Pancreas (tissue), 10 donors: ENCODE measurements at places on chromosomes 7 and 10.
A peak's percentile ranks its signal among the peaks of the same experiment; 100 is the strongest.

GRCh38 chr7:37590824-37591223, 92.7 kb upstream of the GPR141 start:
- no peaks in the 10 kb centered on the region for H3K27me3 ChIP-seq
- no peak for DNase-seq
- H3K27ac ChIP-seq = no peak overlapping the region
- H3K36me3 ChIP-seq = no peaks in the 10 kb centered on the region
- H3K4me1 ChIP-seq = no peaks in the 10 kb centered on the region
- H3K4me3 ChIP-seq = no peak overlapping the region

DNA sequence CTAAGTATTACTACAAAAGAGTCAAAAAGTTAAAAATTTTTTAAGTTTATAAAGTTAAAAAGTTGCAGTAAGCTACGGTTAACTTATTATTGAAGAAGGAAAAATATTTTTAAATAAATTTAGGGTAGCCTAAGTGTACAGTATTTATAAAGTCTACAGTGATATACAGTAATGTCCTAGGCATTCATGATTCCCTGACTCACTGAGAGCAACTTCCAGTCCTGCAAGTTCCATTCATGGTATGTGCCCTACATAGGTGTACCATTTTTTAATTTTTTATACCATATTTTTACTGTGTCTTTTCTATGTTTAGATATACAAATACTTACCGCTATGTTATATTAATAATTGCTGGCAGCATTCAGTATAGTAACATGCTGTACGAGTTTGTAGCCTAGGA, 92.3 kb downstream of the CTNNA3 start:
- H3K27me3 ChIP-seq = no peaks in the 10 kb centered on the region
- H3K36me3 ChIP-seq = no peaks in the 10 kb centered on the region
- H3K4me3 ChIP-seq = no peak overlapping the region
- DNase-seq = no peak
- no peak overlapping the region for H3K27ac ChIP-seq
- H3K4me1 ChIP-seq = no peaks in the 10 kb centered on the region

DNA sequence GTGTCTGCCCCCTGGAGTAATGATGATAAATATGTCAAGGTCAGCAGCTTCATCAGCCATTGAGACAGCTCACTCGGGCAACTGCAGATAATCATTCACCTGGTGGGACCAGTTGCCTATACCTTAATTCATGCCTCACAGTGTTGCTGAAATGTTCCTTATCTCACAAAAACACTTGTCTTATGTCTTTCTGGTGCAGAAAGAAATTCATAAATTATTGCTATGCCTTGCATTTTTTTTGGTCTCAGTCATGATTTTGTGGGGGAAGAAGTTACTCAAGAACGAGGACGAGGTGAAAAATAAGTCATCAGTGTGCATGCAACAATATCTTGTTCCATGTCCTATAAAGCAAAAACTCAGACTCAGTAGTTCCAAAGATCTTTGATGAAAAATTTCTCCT, 16.0 kb downstream of the TRIL start:
- DNase-seq = no peak
- H3K27me3 ChIP-seq = no peaks in the 10 kb centered on the region
- no peak overlapping the region for H3K4me3 ChIP-seq
- H3K4me1 ChIP-seq = no peaks in the 10 kb centered on the region
- H3K27ac ChIP-seq = no peak overlapping the region

DNA sequence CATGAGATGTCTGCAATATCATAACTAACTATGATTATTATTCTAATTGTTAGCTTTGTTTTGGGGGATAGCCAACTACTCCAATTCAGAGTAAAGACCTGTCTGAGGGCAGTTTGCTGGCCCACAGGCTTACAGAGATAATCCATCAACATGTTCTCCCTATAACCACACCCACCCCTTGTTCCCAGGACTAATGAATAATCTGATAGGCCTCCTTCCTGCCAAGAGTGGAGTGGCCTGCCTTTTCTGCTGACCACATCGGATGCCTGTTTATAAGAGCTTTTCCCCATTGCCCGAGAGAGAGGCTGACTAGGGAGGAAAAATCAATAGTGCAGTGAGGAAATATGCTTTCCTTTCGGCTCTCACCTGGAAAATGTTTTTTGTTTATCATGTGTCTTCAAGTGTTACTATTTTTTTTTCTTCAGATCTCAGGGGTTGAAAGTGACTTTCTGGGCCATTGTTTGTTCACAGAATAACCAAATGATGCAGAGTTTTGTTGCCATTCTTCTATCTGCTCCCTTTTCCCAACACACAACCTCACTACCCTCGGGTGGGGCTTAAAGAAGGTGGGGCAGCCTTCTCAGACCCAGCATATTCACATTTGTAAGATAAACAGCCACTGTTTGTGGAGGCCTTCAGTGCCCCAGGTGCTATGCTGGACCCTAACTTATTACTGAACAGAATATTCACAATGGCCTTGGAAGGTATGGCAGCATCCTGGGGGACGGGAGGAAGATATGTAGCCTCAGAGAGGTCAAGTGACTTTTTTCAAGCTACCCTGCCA, 38.4 kb downstream of the PLPP4 start:
- no peak overlapping the region for H3K4me3 ChIP-seq
- no peaks in the 10 kb centered on the region for H3K36me3 ChIP-seq
- no peak for DNase-seq
- no peak overlapping the region for H3K27ac ChIP-seq

GRCh38 chr7:4783292-4783652, 7.8 kb downstream of the AP5Z1 start:
- no peak overlapping the region for H3K4me3 ChIP-seq
- no peaks in the 10 kb centered on the region for H3K4me1 ChIP-seq
- no peaks in the 10 kb centered on the region for H3K27me3 ChIP-seq
- no peak overlapping the region for H3K27ac ChIP-seq
- peaks cover 4% of the 10 kb centered on the region for H3K36me3 ChIP-seq
- no peak for DNase-seq

GRCh38 chr10:4334015-4334414, 492.0 kb upstream of the AKR1E2 start:
- no peak for DNase-seq
- no peak overlapping the region for H3K27ac ChIP-seq
- no peaks in the 10 kb centered on the region for H3K36me3 ChIP-seq
- H3K27me3 ChIP-seq = no peaks in the 10 kb centered on the region

DNA sequence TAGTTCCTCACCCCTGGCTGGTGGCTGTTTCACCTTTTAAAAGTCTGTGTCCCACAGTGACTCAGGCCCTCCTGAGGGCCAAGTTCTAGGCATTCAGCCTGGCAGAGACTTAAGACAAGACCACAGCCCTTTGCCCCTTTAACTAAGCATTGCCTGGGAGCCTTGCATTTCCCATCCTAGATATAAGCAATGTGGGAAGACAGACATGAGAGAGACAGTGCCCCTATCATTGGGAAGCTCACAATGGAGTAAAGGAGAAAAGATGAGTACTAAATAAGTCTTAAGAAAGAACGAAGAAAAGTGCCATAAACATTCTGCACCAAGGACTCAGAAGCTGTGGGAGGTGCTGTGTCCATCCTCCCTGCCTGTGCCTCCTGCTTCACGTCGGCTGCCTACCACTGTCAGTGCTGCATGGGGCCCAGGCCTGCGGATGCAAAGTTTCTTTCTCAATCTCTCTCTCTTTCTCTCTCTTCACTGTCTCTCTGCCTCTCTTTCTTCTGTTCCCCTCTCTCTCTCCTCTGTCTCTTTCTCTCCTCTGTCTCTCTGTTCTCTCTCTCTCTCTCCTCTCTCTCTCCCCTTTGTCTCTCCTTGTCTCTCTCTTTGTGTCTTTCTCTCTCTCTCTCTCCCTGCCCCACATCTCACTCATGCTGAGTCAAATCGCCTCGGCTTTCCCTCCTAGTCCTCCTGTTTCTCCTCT, 21.5 kb downstream of the GPRIN2 start:
- H3K4me3 ChIP-seq = no peak overlapping the region
- peak; percentile 55 for DNase-seq
- H3K27me3 ChIP-seq = no peaks in the 10 kb centered on the region
- H3K36me3 ChIP-seq = no peaks in the 10 kb centered on the region
- no peak overlapping the region for H3K27ac ChIP-seq
- H3K4me1 ChIP-seq = peaks cover 8% of the 10 kb centered on the region

GRCh38 chr7:82319674-82320118, 123.9 kb downstream of the CACNA2D1 start:
- no peak overlapping the region for H3K27ac ChIP-seq
- no peaks in the 10 kb centered on the region for H3K36me3 ChIP-seq
- peak; percentile 67 for DNase-seq
- H3K4me3 ChIP-seq = no peak overlapping the region
- H3K4me1 ChIP-seq = no peaks in the 10 kb centered on the region

- H3K27ac ChIP-seq = no peak overlapping the region
- no peak overlapping the region for H3K4me3 ChIP-seq
- no peaks in the 10 kb centered on the region for H3K4me1 ChIP-seq
Observed at GRCh38 chr7:138097064-138097741, 20.9 kb downstream of the AKR1D1 start.

GRCh38 chr10:77045085-77045484, 592.5 kb downstream of the KCNMA1 start:
- no peaks in the 10 kb centered on the region for H3K36me3 ChIP-seq
- DNase-seq = no peak
- H3K4me1 ChIP-seq = no peaks in the 10 kb centered on the region
- no peak overlapping the region for H3K27ac ChIP-seq

- no peaks in the 10 kb centered on the region for H3K27me3 ChIP-seq
- DNase-seq = no peak
- peak overlapping the region; percentile 84 for H3K4me3 ChIP-seq
Observed at GRCh38 chr10:116850058-116850611, 836 bp downstream of the ENO4 start.

GRCh38 chr7:129797214-129797789, 155.5 kb downstream of the UBE2H start:
- H3K4me1 ChIP-seq = no peaks in the 10 kb centered on the region
- DNase-seq = no peak
- H3K4me3 ChIP-seq = no peak overlapping the region
- H3K36me3 ChIP-seq = no peaks in the 10 kb centered on the region

- no peaks in the 10 kb centered on the region for H3K27me3 ChIP-seq
- H3K27ac ChIP-seq = peak overlapping the region; percentile 85
- peaks cover 19% of the 10 kb centered on the region for H3K4me1 ChIP-seq
- peak overlapping the region; percentile 40 for H3K4me3 ChIP-seq
- no peaks in the 10 kb centered on the region for H3K36me3 ChIP-seq
Observed at GRCh38 chr7:51316262-51316665, 345 bp downstream of the COBL start.

- no peaks in the 10 kb centered on the region for H3K36me3 ChIP-seq
- no peaks in the 10 kb centered on the region for H3K27me3 ChIP-seq
- no peak for DNase-seq
- no peak overlapping the region for H3K4me3 ChIP-seq
Observed at GRCh38 chr7:132171130-132171576, 405.1 kb downstream of the PLXNA4 start.

DNA sequence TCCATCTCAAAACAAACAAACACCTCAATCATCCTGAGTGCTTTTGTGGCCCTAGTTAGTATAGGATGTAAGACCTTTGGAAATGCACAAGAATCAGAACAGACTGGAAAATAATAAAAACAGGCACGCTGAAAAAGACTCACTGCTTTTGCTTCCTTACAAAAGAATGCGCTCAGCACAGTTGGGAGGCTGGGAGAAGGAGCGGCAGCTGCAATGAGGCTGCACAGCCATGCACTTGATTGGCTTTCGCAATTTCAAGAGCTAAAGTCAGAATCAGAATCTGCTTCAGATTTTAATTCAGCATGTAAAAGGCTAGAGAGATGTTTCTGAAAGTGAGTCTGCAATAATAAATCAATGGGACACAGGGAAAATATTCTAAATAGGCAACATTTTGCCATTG, 97.2 kb downstream of the FRMD4A start:
- no peaks in the 10 kb centered on the region for H3K27me3 ChIP-seq
- no peaks in the 10 kb centered on the region for H3K4me1 ChIP-seq
- no peak overlapping the region for H3K4me3 ChIP-seq
- no peak overlapping the region for H3K27ac ChIP-seq

- H3K4me1 ChIP-seq = no peaks in the 10 kb centered on the region
- no peaks in the 10 kb centered on the region for H3K36me3 ChIP-seq
- H3K27me3 ChIP-seq = peaks cover 3% of the 10 kb centered on the region
- no peak overlapping the region for H3K27ac ChIP-seq
Observed at GRCh38 chr7:148621563-148621962, 31.0 kb downstream of the C7orf33 start.

- H3K36me3 ChIP-seq = peaks cover 5% of the 10 kb centered on the region
- peak; percentile 50 for DNase-seq
- peak within 1 kb of the TSS; percentile 53 for H3K4me3 ChIP-seq
- peak within 1 kb of the TSS; percentile 17 for H3K27ac ChIP-seq
Observed at GRCh38 chr10:103451831-103452505, at the start of gene CALHM2. Gene CALHM2, minus strand, starts transcription at chr10:103452370. Its CDS starts 2,429 bp downstream, at chr10:103449941.

- no peaks in the 10 kb centered on the region for H3K27me3 ChIP-seq
- no peak overlapping the region for H3K4me3 ChIP-seq
- no peaks in the 10 kb centered on the region for H3K36me3 ChIP-seq
- H3K27ac ChIP-seq = no peak overlapping the region
- DNase-seq = no peak
- no peaks in the 10 kb centered on the region for H3K4me1 ChIP-seq
Observed at GRCh38 chr10:73553761-73554160, 37.4 kb downstream of the USP54 start.

- no peaks in the 10 kb centered on the region for H3K36me3 ChIP-seq
- no peak for DNase-seq
Observed at GRCh38 chr7:63080406-63080805, 918.2 kb upstream of the ZNF722 start.

DNA sequence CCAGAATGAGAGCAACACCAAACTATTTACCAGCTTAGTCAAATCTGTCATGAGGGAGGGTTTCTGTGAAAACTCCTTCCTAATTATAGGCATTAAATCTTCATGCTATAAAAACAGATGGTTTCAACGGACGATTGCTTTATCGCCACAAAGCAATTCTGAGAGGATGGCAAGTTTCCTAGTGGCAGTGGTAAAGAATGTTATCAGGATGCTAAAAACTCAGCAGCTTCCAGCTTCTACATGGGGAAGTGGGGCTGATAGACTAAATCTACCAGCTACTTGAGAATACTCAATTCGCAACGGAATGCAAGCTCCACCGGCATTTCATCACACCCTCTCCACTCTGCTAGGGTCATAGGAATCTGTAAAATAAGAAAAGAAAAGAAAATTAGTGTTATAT, 41.8 kb downstream of the JCAD start:
- no peak overlapping the region for H3K4me3 ChIP-seq
- no peak for DNase-seq
- no peak overlapping the region for H3K27ac ChIP-seq
- H3K27me3 ChIP-seq = no peaks in the 10 kb centered on the region
- no peaks in the 10 kb centered on the region for H3K4me1 ChIP-seq
- H3K36me3 ChIP-seq = no peaks in the 10 kb centered on the region

DNA sequence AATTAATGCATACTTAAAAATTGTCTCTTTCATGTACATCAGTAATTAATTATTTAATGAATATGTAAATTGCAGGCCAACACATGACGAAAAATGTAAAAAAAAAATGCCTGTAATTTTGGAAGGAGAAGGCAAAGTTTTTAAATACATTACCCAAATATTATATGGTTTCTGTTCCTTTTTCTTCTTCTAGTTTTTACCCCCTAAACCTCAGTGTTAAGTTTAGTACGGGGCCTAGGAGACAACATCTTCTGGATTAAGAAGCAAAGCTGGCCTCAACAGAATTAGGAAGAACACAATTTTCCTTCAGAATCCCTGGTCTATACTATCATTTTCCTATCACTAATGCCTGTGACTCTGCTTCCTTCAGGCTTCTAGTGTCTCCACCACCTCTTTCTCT, 459.3 kb upstream of the NRP1 start:
- no peaks in the 10 kb centered on the region for H3K36me3 ChIP-seq
- H3K27me3 ChIP-seq = no peaks in the 10 kb centered on the region
- no peak for DNase-seq
- no peak overlapping the region for H3K27ac ChIP-seq

- no peaks in the 10 kb centered on the region for H3K27me3 ChIP-seq
- H3K36me3 ChIP-seq = no peaks in the 10 kb centered on the region
- no peak for DNase-seq
- peaks cover 4% of the 10 kb centered on the region for H3K4me1 ChIP-seq
- H3K27ac ChIP-seq = peak overlapping the region; percentile 78
- H3K4me3 ChIP-seq = no peak overlapping the region
Observed at GRCh38 chr7:75957021-75957736, 37.2 kb downstream of the TMEM120A start.
